ENCODE measurements at places on chromosomes 13 and 19. TPM values are rescaled to one million over a fixed set of nuclear protein-coding genes. Genes with fewer than 3 reads are reported as not detected.

ZNF486 gene
- total RNA-seq, result 4.6 TPM

RNF225 gene
- total RNA-seq, result not detected

WDR62 gene
- 0.84 TPM for total RNA-seq

RNF113B gene
- total RNA-seq, result not detected

DPF1 gene
- total RNA-seq, result not detected

ASF1B gene
- 12.5 TPM for total RNA-seq

CEACAM21 gene
- 1.5 TPM for total RNA-seq

ELANE gene
- total RNA-seq, result not detected

SHANK1 gene
- total RNA-seq, result 0.21 TPM

ZNF699 gene
- total RNA-seq, result 4.3 TPM

CGB1 gene
- not detected for total RNA-seq

POLD1 gene
- total RNA-seq, result 28.2 TPM

PABPC3 gene
- 0.28 TPM for total RNA-seq

CCDC169 gene
- 0.27 TPM for total RNA-seq

KASH5 gene
- not detected for total RNA-seq

TMPRSS9 gene
- 0.25 TPM for total RNA-seq

DNA sequence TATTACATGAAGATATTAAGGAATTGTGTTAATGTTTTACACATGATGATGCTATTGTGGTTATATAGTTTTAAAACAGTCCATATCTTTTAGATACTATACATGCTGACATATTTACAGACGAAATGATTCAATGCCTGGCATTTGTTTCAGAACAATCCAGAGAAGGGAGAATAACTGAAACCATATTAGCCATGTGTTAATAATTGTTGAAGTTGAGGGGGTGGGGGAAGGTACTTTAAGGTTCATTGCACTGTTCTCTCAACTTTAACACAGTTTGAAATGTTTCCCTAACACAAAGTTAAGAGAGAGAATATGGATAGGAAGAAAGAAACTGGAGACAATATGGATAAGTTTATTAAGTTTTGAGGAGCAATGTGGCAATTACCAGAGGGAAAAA is 5.8 kb downstream of the CRYL1 start:
- no peak for DNase-seq

- no peak for DNase-seq
Measured at GRCh38 chr19:27779954-27780353, 1433.0 kb downstream of the UQCRFS1 start.

DNA sequence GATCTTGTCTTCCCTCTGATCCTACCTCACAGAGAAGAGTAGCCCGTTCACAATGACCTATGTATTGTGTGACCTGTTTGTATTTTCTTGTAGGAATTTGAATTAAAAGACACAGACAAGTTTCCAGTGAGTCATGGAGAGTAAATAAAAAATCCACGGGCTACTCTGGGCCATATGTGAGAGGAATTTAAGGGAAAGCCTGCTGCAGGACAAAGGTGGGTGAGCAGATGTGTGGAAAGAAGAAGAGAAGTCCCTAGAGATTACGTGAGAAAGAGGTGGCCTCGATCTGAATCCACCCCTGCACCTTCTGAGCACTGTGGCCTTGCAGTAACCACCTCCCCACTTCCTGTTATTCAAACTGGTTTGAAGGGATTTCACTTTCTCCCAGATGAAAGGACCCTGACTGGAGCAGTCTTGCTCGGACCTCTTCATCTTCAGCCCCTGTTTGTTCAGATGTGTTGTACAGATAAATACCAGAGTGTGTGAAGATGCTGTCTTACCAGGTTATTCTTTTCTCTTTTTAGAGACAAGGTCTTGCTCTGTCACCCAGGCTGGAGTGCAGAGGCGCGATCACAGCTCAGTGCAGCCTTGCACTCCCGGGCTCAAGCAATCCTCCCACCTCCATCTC is 205.4 kb downstream of the PDS5B start:
- no peak for DNase-seq

DNA sequence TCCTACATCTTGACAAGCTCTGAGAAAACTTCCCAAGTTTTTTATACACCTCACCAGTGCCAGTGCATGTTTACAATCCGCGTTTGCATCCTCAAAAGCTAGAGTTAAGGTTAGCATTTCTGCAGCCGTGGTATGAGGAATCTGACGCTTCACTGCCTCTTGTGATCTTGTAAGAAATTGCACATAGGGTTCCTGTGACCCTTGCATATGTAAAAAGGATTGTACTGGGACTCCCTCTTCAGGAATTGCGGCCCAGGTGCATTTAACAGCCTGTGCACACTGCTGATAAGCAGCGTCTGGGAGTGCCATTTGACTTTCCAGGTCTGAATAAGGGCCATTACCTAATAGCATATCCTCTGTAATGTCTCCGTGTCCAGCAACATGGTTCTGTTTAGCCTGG is 15.3 kb downstream of the FPR3 start:
- no peak for DNase-seq

GRCh38 chr13:39432196-39432595 is 170.8 kb downstream of the LHFPL6 start:
- no peak for DNase-seq

GRCh38 chr13:102234618-102235017 is 167.2 kb downstream of the FGF14 start:
- no peak for DNase-seq

- no peak for DNase-seq
Measured at GRCh38 chr13:40697711-40698110, 31.3 kb upstream of the FOXO1 start.

DNA sequence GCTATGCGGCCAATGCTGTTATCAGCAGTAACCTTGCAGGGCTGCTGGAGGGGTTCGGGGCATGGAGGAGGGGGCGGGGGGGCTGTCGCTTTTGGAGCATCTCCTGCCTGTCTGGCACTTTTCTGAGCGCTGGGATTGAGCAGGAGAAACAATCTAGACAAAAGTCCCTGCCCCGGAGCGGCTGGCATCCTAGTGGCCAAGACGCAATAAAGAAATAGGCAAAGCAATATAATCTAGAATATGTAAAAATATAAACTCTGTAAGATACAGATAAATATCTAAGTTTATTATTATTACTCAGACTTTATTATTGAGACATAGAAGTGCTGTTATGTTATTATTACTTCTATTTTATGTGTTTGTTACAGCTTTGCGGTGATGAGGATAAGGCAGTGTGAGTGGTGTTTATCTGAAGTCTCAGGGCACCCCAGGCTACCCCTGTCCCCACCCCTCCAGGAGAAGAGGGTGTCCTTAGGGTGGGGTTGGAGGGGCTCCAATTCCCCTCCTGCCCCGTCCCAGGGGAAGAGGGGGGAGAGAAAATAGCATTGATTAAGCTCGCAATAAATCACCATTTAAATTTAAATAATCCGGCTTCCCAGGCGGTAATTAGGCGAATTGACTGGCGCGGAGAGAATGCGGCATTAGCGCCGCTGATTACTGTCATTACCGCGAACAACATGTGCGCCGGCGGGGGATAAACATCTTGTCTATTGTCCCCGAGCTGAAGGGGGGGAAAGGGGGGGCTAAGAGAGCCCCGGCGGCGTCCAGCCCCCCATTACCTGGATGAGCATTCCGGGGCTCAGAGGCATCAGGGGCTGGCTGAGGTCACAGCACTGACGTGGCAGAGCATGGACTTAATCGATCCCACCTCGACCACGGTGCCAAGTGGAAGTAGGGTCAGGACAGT is 3.2 kb downstream of the NPAS1 start:
- DNase-seq, result no peak

DNA sequence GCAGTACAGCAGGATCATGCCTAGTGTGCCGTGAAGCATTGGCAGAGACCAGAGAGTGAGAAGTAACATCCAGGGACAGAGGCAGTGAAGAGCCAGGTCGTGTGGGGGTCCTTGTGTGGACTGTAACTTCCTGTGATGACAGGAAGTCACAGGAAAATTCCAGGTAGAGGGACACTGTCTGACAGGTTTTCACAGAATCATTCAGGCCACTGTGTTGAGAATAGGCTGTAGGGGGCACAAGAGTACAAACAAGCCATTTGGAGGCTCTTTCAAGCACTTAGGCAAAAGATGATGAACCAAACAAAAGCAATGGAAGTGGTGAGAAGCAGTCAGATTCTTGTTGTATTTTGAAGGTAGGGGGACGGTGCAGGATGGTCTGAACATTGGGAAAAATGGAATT is 46.4 kb downstream of the N4BP2L1 start:
- no peak for DNase-seq

DNA sequence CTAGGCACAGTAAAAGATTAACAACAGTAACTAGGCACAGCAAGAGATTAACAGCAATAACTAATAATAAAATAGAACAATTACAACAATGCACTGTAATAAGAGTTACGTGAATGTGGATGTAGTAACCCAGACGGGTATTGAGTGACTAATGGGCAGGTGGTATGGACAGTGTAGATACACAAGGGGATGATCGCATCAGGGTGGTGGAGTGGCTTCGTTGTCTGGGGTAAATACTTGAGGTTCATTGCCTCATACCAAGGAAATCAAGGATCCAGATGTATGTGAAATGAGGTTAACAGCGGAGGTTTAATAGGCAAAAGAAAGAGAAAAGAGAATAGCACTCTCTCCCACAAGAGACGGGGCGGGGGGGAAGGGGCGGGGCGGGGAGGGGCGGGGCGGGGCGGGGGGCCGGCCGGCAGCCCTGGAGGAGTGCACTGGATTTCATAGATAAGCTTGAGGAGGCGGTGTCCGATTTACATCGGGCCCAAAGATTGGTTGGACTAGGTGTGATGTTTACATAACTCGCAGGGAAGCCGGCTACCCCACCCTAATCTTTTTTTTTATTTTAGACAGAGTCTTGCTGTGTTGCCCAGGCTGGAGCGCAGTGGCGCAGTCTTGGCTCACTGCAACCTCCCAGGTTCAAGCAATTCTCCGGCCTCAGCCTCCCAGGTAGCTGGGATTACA is 106.3 kb downstream of the KCTD15 start:
- DNase-seq, result no peak

DNA sequence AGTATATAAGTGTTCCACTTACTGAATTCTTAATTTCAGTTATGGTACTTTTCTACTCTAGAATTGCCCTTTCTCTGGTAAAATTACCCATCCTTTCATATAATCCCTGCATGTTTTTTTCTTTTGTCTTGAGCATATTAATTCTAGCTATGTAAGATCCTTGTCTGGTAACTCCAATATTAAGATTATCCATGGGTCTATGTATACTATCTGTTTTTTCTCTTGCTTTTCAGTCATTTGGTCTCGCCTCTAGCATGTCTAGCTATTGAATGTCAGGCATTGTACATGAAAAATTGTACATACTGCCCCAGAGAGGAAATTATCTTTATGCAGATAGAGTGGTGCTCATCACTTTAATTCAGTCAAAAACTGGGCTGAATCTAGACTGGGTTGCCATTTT is 50.4 kb upstream of the CALM3 start:
- DNase-seq, result no peak

- no peak for DNase-seq
Measured at GRCh38 chr13:32316501-32316900, 1.2 kb downstream of the BRCA2 start.

- no peak for DNase-seq
Measured at GRCh38 chr19:52391135-52391534, 6.5 kb upstream of the ZNF528 start.

DNA sequence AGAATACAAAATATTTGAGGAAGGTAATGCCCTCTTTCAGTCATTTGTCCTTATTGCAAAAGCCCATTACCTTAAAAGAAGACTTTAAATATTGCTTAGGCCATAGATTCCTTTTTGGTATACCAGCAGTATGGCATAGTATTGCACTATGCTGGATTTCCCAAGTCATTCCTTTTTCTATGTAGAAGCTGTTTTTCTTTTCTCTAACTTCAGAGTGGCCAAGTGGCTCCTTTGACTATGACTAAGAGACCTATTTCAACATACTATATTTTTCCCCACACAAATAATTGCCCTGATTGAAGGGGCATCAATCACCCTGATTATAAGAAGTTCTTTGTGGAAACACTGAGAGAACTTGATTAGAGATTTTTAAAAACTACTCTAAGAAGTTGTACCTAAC is 68.6 kb downstream of the UFM1 start:
- DNase-seq, result no peak

DNA sequence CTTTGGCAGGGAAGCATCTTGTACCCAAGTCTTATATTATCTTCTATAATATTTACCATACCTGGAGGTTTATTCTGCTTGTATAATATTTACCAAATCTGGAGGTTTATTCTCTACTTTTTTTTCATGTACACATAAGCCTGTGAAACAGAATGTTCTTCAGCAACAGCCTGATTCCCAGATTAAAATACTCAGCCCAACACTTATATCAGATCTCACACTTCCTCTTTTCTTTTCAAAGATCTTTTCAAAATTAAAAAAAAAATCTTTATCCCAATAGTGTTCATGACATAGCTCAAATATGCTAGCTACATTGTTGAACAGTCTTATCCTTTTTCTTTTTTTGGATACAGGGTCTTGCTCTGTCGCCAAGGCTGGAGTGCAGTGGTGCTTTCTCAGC is 300.7 kb downstream of the LMO7 start:
- DNase-seq, result no peak

DNA sequence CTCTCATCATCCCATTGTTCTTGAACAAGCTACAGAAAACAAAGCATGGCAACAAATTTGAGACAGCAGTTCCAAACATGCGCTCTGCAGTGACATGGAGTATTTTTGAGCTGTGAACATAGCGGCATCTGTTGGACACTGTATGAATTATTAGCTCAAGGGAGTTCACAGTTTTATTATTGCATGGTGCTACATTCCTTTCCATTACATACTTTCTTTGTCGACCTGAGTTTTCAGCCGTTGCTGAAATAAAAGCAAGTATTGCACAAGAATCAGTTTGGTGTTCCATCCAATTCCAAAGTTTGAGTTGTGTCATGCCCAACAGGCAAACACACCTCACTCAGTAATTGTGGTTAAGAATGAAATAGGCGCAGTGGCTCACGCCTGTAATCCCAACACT is 30.1 kb upstream of the METTL21C start:
- DNase-seq, result no peak

DNA sequence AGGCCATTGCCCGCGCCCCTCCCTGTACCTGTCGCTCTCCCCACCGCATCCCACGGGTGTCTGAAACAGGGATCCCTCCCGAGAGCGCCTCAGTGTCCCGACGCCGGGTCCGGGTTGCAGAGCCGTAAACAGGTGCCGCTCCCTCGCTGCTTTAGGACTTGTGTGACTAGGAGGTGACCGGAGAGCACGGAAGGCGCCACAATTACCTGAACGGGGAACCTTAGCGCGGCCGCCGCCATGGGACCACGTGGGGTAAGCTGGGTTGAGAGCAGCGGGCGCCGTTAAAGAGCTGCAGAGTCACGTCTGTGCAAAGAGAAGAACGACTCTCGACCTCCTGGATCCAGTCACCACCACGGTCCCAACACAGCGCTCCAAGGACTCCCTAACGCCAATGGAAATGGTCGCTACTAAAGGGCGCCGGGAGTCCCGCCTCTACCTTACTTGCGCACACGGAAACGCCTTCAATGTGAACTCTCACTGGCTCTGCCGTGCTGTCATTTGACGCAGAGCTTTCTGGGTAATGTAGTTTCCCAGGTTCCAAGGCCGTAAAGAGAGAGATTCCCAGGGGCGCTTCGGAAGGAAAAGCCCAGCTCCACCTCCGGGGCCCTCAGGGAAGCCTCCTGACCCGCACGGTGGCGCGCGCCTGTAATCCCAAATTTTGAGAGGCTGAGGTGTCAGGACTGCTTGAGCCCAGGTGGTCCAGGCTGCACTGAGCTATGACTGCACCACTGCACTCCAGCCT is at the start of gene ZNF552:
TSS of gene ZNF552 (minus strand) at position 409 of the 742 bp plus-strand sequence. CDS start at position 239, 170 bp downstream.
- DNase-seq, result peak; percentile 90

- DNase-seq, result peak; percentile 59
Measured at GRCh38 chr19:33796164-33796875, at the start of gene KCTD15. Gene KCTD15 (plus strand): TSS chr19:33796870. CDS start chr19:33800455, 3,585 bp downstream.

Data from left colon (tissue), 2 donors.